DMS79 (cell line): ENCODE measurements at places on chromosomes 2 and 18.

- no peak for DNase-seq
Measured at GRCh38 chr18:69956665-69957620, 9.3 kb upstream of the CD226 start.

GRCh38 chr2:180463608-180464007, 456.5 kb upstream of the CWC22 start:
- DNase-seq = no peak

- no peak for DNase-seq
Measured at GRCh38 chr18:43148231-43148630, 32.7 kb upstream of the RIT2 start.

DNA sequence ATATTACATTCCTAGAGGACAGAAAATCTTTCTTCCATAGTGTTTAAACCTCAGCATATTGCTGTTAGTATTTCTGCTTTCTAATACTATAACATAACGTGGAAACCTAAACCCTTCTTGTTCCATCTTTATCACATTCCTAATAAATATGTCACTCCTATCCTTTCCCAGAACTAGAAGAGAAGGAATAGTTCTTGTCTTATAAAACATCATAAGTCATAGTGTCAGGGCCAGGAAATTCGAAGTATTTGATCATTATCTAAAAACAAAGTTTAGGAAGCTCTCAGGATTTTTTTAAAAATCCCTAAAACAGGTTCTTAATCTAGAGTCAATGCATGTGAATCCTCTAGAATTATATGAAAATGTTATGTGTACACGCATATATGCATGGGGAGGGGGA, 2.0 kb downstream of the NHEJ1 start:
- no peak for DNase-seq

DNA sequence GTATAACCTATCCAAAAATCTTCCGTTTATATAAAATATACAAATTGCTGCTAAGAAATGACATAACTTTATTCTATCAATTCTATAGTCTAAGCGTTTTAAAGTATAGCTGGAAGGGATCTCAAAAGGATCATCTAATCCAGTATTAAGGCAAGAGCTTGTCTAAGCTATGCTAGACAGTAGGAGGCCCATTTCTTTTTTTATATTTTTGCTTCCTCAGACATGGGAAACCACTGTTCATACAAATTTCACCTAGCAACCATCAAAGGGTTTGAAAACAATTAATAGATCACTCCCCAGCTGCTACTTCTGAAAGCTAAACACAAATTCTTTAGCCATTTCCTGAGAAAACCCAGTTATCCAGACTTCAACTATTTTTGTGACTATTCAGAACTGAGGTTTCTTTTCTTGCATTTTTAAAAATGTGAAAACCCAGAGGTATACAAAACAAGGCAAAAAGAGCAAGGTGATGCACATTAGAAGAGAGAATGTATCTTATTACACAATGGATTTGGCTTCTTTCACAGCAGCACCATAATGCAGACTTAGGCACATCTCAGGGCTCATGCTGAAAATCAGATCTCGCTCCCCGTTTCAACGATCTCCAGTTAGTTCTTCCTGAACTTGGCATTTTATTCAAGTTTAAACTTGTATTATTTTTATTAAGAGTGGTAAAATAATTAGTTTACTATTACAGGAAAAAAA, 274.4 kb downstream of the LRP1B start:
- DNase-seq = no peak

DNA sequence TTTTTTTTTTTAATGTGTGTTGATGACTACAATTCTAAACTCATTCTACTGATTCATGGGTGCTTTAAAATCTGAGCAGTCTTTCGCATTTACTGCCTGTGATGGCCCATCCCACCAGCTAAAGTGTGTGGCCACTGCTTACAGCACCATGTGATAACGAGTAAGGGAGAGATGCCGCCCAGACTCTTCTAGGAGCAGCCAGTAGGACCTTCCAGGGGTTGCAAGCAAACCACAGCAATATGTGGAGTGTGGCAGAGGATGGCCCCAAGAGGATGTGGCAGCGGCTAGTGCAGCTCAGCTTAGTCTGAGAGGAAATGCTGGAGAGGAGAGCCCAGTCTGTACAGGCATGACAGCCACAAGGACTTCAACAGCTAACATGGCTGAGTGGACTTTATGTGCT, 14.9 kb downstream of the IL1B start:
- no peak for DNase-seq

DNA sequence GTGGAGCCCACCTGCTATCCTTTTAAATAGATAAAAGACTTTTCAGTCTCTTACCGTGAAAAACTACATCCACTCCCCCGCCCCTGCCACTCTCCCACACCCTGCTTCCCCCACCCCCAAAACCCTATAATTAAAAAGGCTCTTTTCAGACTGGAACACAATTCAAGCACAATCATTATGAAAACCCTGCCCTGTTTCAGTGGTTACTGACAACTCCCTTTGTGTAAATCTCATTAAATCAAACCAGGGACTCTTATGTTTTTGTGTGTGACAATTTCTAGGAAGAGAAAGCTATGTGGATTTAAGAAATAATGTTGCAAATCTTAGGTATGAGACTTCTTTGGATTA, 21.0 kb upstream of the ZNF532 start:
- no peak for DNase-seq

DNA sequence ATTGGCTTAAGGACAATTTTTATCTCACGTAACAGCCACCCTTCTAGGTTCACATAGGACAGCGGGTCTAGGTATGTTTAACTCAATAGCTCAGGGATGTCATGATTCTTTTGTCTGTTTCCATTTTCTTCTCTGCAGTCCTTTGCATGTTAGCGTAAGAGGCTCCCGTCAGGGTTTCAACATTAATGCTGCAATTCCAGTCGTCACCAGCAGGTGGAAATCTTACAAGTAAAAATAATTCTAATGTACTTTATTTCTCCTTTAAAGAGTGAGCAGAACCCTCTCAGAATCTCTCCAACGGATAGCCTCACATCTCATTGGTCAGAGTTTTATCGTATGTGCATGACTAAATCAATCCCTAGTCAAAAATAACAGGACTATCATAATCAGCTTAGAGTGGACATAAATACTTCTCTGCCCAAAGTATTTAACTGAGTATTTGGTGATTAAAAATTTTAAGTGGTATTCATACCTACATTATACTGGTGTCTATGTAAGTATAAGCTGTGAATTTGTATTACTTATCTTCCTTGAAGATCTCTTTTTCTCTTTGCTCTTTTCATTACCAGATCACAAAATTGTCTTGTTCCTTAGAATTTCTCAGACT, 487.2 kb upstream of the GCFC2 start:
- DNase-seq = no peak

GRCh38 chr2:184524551-184525382, 73.6 kb upstream of the ZNF804A start:
- no peak for DNase-seq

DNA sequence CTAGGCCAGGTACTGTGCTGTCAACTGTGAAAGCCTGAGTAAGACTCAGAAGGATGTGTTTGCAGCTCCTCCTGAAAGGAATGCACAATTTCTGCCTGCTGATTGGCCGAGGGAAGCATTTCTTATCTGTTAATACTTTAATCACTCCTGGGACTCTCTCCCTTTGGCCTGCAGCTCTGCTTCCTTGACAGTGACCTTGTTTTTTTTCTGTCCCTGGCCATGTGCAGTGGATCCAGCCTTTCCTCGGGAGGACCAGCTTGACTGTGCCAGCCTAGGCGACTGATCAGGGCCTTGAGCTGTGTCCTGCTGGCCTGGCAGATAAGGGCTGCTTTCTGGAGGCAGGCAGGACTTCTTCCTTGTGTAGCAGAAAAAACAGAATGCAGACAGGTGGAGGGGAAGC, 10.0 kb downstream of the RNF144A start:
- no peak for DNase-seq

- no peak for DNase-seq
Measured at GRCh38 chr2:109171444-109172334, 42.7 kb downstream of the SH3RF3 start.

GRCh38 chr2:27202854-27203253, 9.0 kb upstream of the ATRAID start:
- DNase-seq = no peak

- no peak for DNase-seq
Measured at GRCh38 chr2:33763671-33764310, 164.7 kb upstream of the FAM98A start.

DNA sequence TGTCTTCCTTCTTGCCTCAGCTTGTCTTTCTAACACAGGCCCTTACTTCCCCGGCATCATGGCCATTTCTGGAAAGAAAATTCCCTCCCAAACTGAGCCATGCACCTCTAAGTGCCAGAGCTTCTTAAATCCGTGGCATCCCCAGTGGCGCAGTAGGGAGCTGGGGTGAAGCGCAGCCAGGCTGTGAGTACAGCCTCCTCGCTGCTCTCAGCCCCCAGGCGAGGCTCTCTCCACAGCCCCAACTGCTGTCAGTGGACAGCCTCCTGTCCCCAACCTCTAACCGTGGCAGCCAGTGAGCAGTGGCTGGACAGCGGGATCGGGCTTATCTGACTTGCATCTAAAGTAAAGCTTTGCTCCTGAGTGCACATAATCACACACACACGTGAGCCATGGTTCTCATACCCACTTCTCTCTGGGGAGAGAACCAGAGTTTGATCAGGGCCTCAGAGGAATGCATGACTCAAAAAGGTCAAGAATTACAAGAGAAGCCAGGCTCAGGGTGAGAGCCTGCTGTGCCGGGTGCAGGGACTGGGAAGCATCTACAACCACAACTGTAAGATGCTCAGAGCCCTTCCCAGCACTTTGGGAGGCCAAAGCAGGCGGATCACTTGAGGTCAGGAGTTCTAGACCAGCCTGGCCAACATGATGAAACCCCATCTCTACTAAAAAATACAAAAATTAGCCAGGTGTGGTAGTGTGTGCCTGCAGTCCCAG, 50.7 kb downstream of the SFXN5 start:
- DNase-seq = no peak
